ENCODE measurements at places on chromosomes 6 and 20.

DNA sequence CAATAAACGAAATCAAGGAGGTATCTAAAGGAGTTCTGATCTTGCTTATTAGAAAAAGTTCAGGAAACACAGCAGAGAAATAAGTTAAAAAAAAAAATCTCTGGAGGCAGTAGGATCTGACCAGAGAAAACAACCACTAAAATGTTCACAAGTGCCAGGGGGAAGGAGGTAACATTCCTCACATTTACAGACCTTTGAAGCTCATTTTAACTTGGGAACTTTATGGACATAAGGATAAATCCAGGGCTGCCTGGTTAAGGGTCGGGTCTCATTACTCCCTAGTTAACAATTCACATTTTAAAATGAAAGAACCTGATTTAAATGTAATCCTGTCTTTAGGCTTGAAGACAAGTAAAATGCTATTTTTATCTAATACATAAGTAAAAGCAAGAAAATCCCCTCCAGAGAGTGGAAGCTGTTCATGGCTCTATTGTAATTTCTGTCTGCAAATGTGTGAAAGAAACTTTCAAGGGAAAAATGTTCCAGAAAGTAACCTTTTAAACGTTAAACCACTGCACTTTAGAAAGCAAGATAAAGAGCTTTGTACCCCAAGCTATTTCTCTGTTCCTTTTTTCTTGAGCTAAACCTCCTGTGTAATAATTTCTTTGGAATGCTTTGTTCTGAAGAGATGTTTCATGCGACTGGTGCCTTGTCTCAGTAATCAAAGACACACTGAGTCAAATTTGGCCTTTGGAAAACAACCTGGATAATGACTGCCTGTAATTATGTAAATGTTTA is 38.2 kb downstream of the MYLIP start:
- DNase-seq, result no peak

DNA sequence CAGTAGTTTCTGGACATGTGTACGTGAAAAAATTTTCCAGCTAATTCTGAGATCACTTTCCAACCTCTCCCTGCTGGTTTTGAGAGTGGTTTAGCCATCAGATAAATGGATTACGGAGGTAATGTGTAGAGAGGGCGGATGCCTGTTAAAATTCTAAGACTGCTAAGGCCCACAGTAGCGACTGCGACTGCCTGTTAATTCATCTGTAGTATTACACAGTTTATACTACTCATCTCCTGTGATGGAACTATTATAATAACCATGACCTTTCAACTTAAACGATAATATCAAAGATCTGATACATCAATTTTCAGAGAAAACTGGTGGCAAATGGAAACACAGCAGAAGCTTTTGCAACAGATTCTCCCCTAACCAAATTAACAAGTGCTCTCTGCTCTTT is 102.3 kb downstream of the IRF4 start:
- DNase-seq, result no peak

- DNase-seq, result no peak
These were observed 35.8 kb downstream of the RIPOR2 start for GRCh38 chr6:24899997-24900325.

GRCh38 chr6:116580198-116580597 is 8.9 kb downstream of the RWDD1 start:
- DNase-seq, result no peak

GRCh38 chr6:55445648-55446204 is 118.5 kb downstream of the GFRAL start:
- DNase-seq, result no peak

GRCh38 chr20:41617059-41617901 is 897 bp downstream of the CHD6 start:
- peak; percentile 52 for DNase-seq

DNA sequence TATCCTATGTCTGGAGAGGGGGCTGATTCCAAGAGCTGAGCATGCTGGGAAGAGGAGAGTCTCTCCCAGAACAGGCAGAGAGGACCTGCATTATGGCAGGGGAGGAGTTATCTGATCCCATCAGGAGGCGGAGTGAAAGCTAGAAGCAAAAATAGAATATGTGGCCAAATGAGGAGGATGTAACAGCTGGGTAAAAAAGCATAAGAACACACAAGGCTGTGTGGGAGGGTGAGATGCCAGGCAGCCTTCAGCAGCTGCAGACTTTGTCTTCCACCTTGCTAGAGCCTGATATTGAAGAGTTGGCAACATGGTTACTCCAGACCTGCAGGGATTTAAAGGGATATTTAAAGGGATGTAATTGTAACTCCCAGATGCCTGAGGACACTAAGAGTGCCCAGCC is 167.1 kb downstream of the PTPRT start:
- DNase-seq, result no peak

DNA sequence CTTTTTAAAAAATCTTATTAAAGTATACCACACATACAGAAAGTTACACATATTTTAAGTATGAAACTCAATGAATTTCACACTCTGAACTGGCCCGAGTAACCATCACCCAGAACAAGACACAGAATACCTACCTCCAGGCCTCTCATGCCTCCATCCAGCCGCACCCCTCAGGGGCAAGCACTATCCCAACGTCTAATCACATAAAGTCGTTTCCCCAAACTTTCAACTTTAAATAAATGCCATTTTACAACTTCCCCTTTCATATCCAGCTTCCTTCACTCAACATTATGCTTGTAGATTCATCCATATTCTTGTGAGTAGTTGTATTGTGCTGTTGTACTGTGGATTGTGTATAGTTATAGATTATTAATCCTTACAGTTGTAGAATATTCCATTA is 539.1 kb downstream of the CD83 start:
- DNase-seq, result no peak

- DNase-seq, result no peak
These were observed 12.3 kb downstream of the RSPH3 start for GRCh38 chr6:158987657-158988056.

GRCh38 chr6:159978291-159979135 is 9.6 kb downstream of the IGF2R start:
- peak; percentile 53 for DNase-seq

- no peak for DNase-seq
These were observed 14.1 kb downstream of the DAAM2 start for GRCh38 chr6:39806278-39806677.

DNA sequence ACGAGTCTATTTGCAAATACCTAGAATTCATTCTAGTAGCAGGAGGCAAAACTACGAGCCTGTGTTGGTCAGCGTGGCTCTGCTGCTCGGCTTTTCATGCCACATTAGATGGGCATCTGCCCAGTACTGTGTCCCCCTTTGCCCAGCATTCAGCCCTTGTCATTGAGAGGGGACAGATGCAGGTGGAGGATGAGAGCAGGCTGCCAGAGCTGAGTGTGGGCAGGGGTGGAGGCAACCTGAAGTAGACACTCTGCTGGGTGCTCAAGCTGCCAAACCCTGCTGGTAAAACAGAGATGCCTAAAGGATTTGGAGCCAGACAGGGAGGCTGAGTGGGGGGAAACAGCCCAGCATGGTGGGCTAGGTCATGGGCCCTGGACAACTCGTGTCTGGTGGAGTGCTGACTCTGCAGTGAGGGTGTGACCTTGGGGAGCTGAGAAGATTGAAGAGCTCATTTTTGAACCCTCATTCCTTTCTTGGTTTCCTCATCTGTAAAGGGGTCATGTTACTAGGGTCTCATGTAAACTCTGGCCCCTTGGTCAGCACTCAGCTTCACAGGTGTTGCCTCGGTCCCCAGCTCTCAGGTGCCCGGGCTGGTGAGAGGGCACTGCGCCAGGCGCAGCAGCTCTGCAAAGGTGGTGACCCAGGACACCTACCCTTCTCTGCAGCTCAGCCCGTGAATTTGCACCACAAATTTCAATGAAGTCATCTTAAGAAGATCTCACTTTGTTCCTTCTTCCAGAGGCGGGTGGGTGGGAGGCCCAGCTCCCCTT is 64.2 kb upstream of the BHLHE23 start:
- DNase-seq, result no peak

GRCh38 chr6:149324428-149324827 is 6.9 kb downstream of the TAB2 start:
- DNase-seq, result no peak

- no peak for DNase-seq
These were observed 259.7 kb downstream of the HACE1 start for GRCh38 chr6:104599821-104600638.

DNA sequence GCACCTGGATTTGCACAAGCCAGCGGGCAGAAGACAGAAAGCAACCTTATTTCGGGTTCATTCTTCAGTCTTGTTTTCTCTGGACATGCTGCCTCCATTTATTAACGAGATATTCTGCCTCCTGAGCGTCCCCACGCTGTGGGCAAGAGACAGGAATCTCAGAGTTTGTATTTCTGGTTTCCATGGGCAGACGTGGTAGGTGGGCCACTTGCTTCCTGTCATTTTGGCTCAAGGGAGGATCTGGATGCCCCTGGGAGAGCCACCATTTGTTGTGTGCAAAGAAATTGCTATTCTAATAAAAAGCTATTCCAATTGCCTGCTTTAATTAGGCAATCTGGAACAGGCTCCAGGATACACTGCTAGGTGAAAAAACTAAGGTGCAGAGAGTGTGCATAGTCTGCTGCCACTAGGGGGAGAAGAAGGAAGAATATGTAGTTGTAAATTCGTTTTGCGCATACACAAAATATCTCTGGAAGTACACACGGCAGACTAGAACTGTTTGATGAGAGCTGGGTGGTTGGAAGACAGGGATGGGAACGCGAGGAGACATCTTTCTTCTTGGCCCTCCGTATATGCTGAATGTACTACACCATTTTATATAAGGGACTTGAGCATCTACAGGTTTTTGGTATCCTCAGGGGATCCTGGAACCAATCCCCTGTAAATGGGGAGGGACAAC is 30.1 kb upstream of the SLC16A10 start:
- peak; percentile 44 for DNase-seq

DNA sequence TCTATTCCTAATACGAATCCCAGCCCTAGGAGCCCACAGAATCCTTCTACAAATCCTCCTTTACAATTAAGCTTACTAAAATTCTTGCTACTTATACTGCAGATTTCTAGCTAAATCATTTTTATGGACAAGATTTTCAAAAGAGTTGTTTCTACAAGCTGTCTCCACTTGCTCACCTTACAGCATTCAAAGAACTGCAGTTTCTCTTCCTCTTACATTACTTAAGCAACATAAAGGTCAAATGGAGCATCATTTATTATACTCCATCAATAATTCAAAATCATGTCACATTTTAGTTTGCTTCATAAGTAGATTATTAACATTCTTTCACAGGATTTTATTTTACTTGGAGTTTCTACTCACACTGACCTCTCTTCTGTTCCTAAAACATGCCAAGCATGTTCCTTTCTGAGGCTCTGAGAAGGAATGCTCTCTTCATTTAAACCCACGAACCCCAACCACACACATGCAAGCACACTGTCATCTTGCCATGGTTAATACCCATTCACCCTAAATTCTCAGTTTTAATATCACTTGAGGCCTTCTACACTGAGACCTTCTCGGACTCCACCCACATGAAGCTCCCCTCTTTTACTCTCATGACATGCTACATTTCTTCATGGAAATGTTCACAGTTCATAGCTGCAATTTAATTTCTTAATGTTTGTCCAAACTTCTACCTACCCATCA is 388.2 kb downstream of the TBC1D32 start:
- DNase-seq, result no peak

GRCh38 chr20:4626228-4626627 is 95.5 kb upstream of the PRND start:
- DNase-seq, result no peak

- no peak for DNase-seq
These were observed 90.8 kb upstream of the HDAC2 start for GRCh38 chr6:114061741-114062140.
